ENCODE measurements at places on chromosomes 6 and 20. TPM values are rescaled to one million over a fixed set of nuclear protein-coding genes. Genes with fewer than 3 reads are reported as not detected.

DNA sequence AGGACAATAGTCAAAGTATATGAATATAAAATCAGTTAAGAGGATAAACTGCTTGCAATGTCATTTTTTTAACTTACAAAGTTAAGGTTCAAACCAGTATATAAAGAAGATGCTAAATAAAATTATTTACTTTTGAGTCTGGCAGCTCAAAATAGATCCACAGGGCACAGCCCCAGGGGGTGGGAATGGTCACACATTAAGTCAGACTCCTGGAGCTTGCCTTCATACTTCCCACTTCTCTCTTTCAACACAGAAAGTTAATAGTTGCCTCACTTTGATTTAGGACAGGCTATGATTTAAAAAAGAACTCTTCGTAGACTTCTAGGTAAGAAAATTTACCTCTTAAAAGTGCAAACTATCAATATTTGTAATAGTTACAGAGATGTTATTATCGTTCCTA lies 158.3 kb upstream of the RUNX2 start:
- H3K27me3 ChIP-seq = no peaks in the 10 kb centered on the region
- no peak overlapping the region for H3K4me3 ChIP-seq
- no peak overlapping the region for H3K27ac ChIP-seq
- H3K4me1 ChIP-seq = no peaks in the 10 kb centered on the region

Gene SNTA1
- total RNA-seq = 3.4 TPM

Gene UQCC2
- 80.6 TPM for total RNA-seq

Gene ANKEF1
- total RNA-seq = 1.4 TPM

DNA sequence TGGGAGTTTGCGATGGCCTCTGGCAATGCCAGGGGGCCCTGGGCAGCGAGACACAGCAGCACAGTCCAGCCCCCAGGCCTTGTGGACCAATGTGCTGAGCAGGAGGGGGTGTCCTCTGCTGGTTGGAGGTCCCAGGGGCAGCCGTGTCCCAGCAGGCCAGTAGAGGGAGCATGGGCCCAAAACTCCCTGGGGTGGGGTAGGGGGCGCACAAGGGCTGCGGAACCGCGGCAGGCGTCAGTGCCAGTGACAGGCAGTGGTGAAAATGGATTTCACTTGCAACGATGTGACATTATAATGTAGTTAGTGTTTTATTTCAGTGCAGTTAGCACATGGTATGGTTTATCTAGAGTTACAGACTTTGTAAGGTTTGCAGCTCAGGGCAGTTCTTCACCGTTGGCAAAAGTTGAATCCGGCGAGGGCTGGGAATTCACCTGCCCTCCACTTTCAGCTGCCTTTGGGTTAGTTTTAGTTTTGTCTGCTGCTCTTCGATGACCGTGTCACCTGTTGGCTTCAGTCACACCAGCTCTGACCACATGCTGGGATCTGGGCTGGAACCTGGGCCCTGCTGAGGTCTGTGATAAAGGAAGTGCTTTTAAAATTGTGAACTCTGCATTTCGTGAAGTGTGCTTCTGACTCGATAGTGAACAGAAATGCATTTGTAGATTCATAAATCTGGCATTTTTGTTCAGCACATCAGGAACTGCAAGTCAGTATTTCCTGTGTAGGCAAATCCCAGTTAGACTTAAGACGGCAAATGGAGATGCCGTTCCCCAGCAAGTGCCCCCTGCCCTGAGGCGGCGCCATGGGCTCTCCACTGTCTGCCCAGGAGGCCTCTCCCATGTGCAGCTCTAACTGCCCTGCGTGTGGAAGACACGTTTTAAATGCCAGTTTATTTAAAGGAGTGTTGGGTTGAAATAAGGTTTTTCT lies 46.8 kb downstream of the PYGB start:
- DNase-seq = no peak
- H3K36me3 ChIP-seq = peaks cover 18% of the 10 kb centered on the region
- no peak overlapping the region for H3K4me3 ChIP-seq
- H3K4me1 ChIP-seq = peaks cover 39% of the 10 kb centered on the region
- H3K27me3 ChIP-seq = no peaks in the 10 kb centered on the region
- H3K27ac ChIP-seq = no peak overlapping the region

Gene GSTA1
- total RNA-seq = 0.56 TPM

DNA sequence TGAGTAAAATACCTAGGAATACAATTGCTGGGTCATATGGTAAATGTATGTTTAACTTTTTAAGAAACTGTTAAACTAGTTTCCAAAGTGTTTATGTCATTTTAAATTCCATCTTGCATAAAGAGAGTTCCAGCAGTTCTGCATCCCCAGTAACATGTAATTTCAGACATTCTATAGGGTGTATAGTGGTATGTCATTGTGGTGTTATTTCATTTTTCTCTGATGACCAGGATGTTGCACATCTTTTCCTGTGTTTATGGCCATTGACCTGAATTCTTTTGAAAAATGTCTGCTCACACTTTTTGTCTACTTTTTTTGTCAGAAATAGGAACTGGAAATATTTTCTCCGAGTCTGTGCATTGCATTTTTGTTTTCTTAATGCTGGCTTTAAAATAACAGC lies 128.9 kb downstream of the TMEM200A start:
- H3K27me3 ChIP-seq = no peaks in the 10 kb centered on the region
- DNase-seq = no peak
- no peak overlapping the region for H3K27ac ChIP-seq
- H3K4me3 ChIP-seq = no peak overlapping the region
- no peaks in the 10 kb centered on the region for H3K36me3 ChIP-seq

Gene RAET1G
- not detected for total RNA-seq

- no peak for DNase-seq
- no peak overlapping the region for H3K27ac ChIP-seq
- H3K36me3 ChIP-seq = no peaks in the 10 kb centered on the region
Measured at GRCh38 chr6:16243055-16243454, 4.7 kb downstream of the GMPR start.

GRCh38 chr6:13012296-13012695 lies 295.7 kb downstream of the PHACTR1 start:
- H3K4me1 ChIP-seq = no peaks in the 10 kb centered on the region
- DNase-seq = no peak
- no peak overlapping the region for H3K27ac ChIP-seq
- no peaks in the 10 kb centered on the region for H3K36me3 ChIP-seq

- H3K27ac ChIP-seq = no peak overlapping the region
- DNase-seq = no peak
- H3K4me1 ChIP-seq = no peaks in the 10 kb centered on the region
- no peaks in the 10 kb centered on the region for H3K36me3 ChIP-seq
Measured at GRCh38 chr6:5979650-5980420, 26.9 kb downstream of the NRN1 start.

- no peak for DNase-seq
- H3K36me3 ChIP-seq = no peaks in the 10 kb centered on the region
- H3K4me1 ChIP-seq = no peaks in the 10 kb centered on the region
- no peak overlapping the region for H3K27ac ChIP-seq
Measured at GRCh38 chr20:49420811-49421295, 61.6 kb downstream of the KCNB1 start.

DNA sequence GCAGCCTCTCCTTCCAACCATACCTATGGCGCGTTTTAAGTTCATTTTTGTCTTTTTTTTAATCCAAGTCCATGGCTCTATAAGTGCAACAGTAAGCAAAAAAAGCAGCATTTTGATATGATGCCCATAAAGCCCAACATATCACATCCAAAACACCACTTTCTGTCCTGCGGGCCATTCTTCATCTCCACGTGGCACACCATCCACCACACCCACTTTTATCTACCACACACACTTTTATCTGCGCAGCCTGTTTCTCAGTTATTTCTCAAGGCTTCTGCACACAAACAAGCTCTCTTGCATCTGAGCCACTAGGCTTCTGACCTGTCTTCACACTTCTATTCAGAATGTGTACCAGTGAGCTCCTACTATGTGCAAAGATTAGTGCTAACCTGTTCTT lies 5.3 kb downstream of the GCLC start:
- H3K4me3 ChIP-seq = no peak overlapping the region
- no peaks in the 10 kb centered on the region for H3K36me3 ChIP-seq
- H3K27ac ChIP-seq = no peak overlapping the region
- no peaks in the 10 kb centered on the region for H3K27me3 ChIP-seq
- DNase-seq = no peak

DNA sequence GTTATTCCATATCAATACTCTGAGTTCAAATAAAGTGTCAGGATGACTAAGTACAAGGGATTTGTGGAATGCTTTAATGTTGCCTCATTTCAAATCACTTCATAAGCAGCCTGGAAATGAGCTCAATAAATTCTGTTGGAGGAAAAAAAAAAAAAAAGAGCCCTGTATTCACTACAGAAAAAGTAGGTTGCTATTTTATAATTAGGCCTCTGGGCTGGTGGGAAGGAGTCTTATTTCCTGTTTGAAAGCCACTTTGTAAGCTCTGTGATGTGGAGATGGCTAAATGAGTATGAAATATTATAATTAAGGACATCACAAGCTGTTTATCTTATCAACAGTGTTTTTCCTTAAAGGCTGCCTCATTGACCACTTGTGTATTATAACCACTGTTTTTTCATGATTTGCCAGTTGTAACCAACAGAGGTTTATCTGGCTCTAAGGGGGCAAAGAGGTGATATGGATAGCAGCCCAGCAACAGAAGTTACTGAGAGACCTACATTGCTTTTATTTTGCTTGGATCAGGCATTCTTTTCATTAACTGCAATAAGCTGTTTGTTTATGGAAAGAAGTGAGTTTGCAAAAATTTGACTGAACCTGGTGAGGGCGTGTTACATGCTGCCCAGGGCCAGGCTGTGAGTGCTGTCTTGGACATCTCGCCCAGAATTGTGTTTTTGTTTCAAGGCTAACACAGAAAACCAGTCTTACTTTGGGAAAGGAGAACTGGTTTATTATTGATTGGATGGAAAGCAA lies 563.3 kb upstream of the MAP3K7 start:
- DNase-seq = no peak
- H3K4me1 ChIP-seq = no peaks in the 10 kb centered on the region
- no peaks in the 10 kb centered on the region for H3K36me3 ChIP-seq
